ENCODE measurements at places on chromosomes 12 and 14. TPM values are rescaled to one million over a fixed set of nuclear protein-coding genes. Genes with fewer than 3 reads are reported as not detected.

DNA sequence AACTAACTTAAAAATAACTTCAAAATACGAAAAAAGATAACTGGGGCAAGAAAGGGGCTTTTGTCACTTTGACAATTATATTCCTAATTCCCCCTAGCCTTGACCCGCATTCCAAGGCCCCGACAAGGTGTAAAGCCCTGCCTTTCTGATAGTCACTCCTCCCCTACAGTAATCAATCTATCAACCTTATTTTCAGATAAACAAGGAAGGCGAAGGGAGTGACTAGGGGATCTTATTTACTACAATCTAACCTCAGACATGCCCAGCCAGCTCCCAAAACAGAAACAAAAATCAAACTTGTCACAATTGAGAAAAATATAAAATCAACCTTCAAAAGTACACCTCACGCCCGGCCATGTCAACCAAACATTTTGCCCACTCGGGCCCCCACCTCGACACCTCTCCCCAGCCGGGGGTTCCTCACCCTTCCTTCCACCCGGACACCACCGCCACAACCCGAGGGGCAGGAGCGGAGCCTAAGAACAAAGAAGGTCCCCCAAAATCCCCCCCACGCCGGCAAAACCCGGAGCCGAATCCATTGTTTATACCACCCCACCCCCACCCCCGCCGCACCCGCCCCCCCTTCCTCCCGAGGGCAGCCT, 562 bp downstream of the ZFYVE1 start:
- no peaks in the 10 kb centered on the region for H3K36me3 ChIP-seq
- no peaks in the 10 kb centered on the region for H3K27me3 ChIP-seq
- DNase-seq, result peak; percentile 21

Gene PIK3C2G
- not detected for total RNA-seq

Gene NOP9
- total RNA-seq, result 32.4 TPM

DNA sequence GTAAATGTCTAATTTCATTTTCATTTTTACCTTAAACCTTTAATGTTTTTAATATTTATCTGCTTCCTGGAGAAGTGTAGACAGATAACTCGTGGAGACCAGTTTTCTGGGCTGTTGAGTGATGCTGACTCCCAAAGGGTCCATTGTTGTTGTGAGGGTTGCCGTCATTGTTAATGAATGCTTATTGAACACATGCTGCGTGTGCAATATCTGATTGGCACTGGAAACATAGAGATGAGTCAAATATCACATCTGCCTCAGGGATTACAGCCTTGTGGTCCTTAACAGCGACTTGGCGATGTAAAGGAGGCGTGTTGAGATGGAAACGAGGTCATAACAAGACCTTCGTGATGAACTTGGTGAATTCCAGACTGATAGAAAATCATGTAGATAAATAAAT, 85.9 kb downstream of the FBXW8 start:
- no peak for DNase-seq
- no peak overlapping the region for H3K4me3 ChIP-seq
- no peaks in the 10 kb centered on the region for H3K36me3 ChIP-seq
- no peaks in the 10 kb centered on the region for H3K27me3 ChIP-seq

- H3K27ac ChIP-seq, result no peak overlapping the region
- H3K4me3 ChIP-seq, result peak overlapping the region; percentile 70
- no peaks in the 10 kb centered on the region for H3K27me3 ChIP-seq
- H3K4me1 ChIP-seq, result peaks cover 27% of the 10 kb centered on the region
- no peak for DNase-seq
Observed at GRCh38 chr12:6494968-6495367, 1.1 kb downstream of the NCAPD2 start.

DNA sequence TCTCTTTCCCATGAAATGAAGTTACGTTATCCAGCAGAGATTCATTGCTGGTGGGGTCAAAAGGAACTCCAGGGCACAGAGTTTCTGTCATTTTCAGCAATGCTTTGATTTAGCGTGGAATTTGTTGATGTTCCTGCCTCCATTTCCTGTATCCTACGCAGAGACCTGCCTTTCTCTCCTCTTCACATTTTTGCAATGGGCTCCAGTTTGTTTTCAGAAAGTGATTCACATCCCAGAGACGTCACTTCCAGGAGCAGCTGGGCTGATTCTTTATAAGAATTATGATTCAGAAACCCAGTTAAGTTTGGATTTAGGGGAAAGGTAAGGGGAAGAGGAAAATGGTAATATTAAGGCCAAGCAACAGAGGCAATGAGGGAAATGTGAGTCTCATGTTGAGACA, 11.6 kb downstream of the RNASE10 start:
- no peaks in the 10 kb centered on the region for H3K27me3 ChIP-seq
- H3K27ac ChIP-seq, result no peak overlapping the region
- 0 out of 2 replicates have a peak, but pooled peaks cover 11% of the 10 kb centered on the region for H3K4me1 ChIP-seq

- no peak overlapping the region for H3K4me3 ChIP-seq
- H3K27ac ChIP-seq, result no peak overlapping the region
Observed at GRCh38 chr12:87804386-87804785, 224.8 kb downstream of the C12orf50 start.

GRCh38 chr12:19148860-19149259, 19.3 kb downstream of the PLEKHA5 start:
- H3K4me1 ChIP-seq, result peaks cover 23% of the 10 kb centered on the region
- H3K27ac ChIP-seq, result peak overlapping the region; percentile 75
- H3K36me3 ChIP-seq, result 0 out of 2 replicates have a peak, but pooled peaks cover 3% of the 10 kb centered on the region
- no peak for DNase-seq
- no peak overlapping the region for H3K4me3 ChIP-seq
- no peaks in the 10 kb centered on the region for H3K27me3 ChIP-seq

DNA sequence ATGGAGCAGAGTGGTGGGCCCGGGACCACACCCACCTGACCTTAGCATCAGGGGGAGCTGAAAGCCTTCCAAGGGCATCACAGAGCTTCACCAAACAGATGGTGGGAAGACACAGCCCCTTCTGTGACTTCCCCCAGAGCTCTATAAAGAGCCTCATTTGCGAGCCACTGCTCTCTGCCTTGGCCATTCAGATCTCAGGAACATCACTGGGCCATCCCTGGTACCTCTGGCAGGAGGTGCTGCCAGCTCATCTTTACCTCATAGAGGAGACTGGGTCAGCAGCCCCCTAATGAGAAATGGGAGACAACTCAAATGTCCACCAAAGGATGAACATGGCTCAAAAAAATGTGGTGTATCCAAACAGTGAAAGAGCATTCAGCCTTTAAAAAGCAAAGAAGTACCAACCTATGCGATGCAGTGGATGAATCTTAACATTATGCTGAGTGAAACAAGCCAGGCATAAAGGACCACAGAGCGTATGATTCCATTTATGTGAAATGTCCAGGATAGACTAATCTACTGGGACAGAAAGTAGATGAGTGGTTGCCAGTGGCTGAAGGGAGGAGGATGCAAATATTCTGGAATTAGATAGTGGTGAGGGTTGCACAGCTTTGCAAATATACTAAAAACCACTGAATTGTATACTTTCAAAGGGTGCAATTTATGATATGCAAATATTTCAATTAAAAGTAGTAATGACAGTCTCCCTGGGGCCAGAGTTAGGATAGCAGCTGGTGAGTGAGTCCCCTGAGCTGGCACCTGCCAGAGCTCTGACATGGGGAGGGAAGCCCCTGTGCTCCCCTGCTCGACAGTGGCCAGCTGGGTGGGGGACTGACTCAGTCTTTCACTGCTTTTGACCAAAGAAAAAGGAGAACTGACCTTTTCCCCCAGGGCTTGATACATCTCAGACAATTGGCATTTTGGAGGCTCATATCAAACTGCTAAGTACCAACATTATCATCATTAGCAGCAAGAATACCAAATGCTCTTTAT, 116.6 kb downstream of the GCH1 start:
- H3K36me3 ChIP-seq, result no peaks in the 10 kb centered on the region
- no peak overlapping the region for H3K4me3 ChIP-seq
- H3K27ac ChIP-seq, result no peak overlapping the region
- DNase-seq, result no peak

Gene PIWIL1
- total RNA-seq, result not detected

Gene TAS2R20
- total RNA-seq, result 3.9 TPM

- no peak for DNase-seq
- H3K4me3 ChIP-seq, result no peak overlapping the region
- H3K27me3 ChIP-seq, result no peaks in the 10 kb centered on the region
- H3K27ac ChIP-seq, result no peak overlapping the region
- H3K36me3 ChIP-seq, result no peaks in the 10 kb centered on the region
Observed at GRCh38 chr14:32005628-32006027, 71.5 kb upstream of the ARHGAP5 start.

GRCh38 chr12:76789335-76790050, 25.6 kb downstream of the ZDHHC17 start:
- no peaks in the 10 kb centered on the region for H3K4me1 ChIP-seq
- H3K27ac ChIP-seq, result 0 out of 2 replicates have a peak overlapping the region, but pooled peaks have one; percentile 2
- no peaks in the 10 kb centered on the region for H3K36me3 ChIP-seq
- no peak for DNase-seq
- no peaks in the 10 kb centered on the region for H3K27me3 ChIP-seq
